ENCODE measurements at places on chromosomes 5 and 9.

DNA sequence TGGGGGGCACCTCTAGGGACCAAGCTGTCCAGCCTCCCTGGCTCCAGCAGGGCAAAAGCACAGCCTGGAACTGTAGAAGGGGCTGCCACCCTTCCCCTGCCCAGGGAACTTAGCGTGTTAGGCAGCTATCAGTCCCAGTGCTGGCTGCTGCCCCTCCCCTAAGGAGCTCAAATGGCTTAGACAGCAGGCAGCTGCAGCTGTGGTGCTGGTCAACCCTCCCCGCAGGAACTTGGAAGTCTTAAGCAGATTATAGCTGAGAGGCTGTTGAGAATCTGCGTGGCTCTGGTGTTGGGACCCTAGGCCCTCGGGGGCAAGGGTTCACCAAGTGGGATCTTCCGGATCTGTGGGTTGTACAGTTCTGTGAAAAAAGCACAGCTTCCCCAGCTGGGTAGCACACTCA, 536.5 kb upstream of the CDH10 start:
- DNase-seq = no peak

DNA sequence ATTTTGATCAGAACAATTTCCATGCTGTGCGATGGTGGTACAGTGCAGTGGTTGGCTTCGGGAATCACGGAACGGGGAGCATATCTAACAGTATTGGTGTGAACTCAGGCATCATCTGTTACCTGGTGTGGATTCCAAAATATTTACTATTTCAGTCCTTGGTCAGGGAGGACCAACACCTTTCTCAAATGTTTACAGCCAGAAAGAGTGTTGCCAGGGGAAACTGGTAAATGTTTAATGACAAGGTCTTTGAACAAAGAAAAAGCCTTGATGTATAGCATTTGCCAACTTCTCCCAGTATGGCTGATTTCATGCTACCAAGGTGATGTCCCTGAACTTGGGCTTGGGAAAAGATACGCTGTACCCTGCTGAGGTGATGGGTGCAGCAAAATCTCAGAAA, 145.6 kb upstream of the POC5 start:
- no peak for DNase-seq

DNA sequence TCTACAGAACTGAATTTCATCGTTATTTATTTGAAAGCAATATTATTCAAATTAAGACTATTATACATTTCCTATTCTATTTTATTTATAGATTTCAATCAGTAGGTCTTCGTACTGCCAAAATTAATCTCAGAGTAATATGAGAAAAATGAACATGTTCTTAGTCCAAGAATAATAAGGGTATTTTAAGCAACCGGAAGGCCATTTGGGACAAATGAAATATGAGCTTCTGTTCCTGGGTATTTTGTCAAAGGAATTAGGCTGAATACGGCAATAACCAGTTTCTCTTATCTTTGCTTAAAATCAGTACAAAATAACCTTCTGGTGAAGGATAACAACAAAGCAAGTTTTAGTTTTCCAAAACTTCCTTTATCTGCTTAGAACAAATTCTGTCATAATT, 410.3 kb upstream of the PRR16 start:
- no peak for DNase-seq

DNA sequence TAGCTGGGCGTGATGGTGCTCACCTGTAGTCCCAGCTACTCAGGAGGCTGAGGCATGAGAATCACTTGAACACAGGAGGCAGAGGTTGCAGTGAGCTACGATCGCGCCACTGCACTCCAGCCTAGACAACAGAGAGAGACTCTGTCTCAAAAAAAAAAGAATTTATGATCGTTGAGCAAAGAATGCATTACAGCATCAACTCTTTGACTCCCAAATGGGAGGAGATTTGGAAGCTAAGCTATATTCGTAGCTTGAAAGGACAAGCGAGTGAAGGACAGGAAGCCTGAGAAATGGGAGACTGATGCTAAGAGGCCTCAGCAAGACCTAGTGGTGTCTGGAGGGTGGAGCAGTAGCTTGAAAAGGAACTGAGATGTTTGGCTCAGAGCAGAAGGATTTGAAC, 10.3 kb upstream of the CCIN start:
- no peak for DNase-seq

DNA sequence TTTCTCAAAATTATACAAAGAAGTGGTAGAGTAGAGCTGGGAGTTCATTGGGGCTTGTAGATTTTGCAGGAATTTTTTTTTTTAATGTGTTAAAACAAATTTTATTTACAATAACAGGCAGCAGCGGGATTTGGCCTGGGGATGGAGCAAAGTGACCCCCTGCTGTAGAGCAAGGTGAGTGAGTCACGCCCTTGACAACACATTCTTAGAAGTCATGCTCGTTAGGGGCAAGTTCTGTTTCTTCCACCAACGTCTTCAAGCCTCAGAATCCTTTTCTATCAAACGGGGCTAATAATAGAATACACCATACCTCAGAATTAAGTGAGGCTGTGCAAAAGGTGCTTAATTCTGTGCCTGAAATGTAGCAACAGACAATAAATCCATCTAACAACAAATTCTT, 1.1 kb upstream of the ANKDD1B start:
- no peak for DNase-seq

DNA sequence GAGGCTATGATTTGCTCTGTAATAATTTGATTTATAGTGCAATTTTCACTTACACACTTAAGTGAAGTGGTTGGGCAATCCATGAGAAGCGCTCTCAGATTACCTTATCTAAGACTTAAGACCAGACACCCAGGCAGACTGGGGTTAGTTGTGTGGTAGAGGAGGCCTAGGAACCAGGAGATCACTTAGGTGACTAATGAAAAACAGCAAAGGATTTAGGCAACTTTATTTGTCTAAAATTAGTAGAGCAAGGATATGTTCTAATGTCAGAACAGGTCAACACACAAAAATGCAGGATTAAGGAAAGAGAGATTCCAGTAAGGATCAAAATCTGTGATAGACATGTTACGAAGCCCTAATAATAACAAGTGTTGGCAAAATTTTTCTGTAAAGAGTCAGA, 913.8 kb downstream of the TLE1 start:
- no peak for DNase-seq

Data from SK-N-SH (cell line).